ENCODE measurements at places on chromosomes 5 and 9. TPM values are rescaled to one million over a fixed set of nuclear protein-coding genes. Genes with fewer than 3 reads are reported as not detected.
A peak's percentile ranks its signal among the peaks of the same experiment; 100 is the strongest.

PTPN3 gene
- not detected for total RNA-seq

AGXT2 gene
- total RNA-seq: not detected

ELL2 gene
- total RNA-seq: 39.8 TPM

CCDC192 gene
- not detected for total RNA-seq

TMC1 gene
- total RNA-seq: 1.5 TPM

DNAH5 gene
- 1.7 TPM for total RNA-seq

AQP7 gene
- 3.7 TPM for total RNA-seq

POU5F2 gene
- total RNA-seq: 1.2 TPM

PHF24 gene
- not detected for total RNA-seq

DNA sequence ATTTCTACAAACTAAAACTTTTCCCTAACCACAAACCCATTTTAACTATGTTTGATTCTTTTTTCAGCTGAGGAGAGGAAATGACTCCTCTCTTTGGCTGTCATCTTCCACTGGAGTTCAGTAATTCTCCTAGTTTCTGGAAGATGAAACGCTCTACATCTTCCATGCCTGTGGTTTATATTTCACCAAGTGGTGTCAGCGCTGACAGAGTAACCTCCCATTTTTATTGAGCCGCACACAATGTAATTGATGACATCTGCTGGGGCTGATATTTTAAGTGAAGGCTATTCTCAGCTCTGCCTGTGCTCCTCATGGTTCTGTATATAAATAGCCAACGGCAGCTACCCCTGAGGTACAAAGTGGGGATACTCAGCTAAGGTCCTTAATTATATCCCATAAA is 234.6 kb downstream of the SPOCK1 start:
- no peak overlapping the region for H3K4me3 ChIP-seq

GRCh38 chr5:14142202-14142826 is 828 bp upstream of the TRIO start:
- H3K4me3 ChIP-seq: peak overlapping the region; percentile 55
- H3K36me3 ChIP-seq: no peaks in the 10 kb centered on the region
- H3K4me1 ChIP-seq: peaks cover 27% of the 10 kb centered on the region
- DNase-seq: no peak
- peak overlapping the region; percentile 94 for H3K27ac ChIP-seq

GRCh38 chr5:174083056-174083827 is 37.7 kb downstream of the NSG2 start:
- H3K4me3 ChIP-seq: no peak overlapping the region
- no peaks in the 10 kb centered on the region for H3K4me1 ChIP-seq
- no peak overlapping the region for H3K27ac ChIP-seq
- no peak for DNase-seq
- no peaks in the 10 kb centered on the region for H3K27me3 ChIP-seq
- no peaks in the 10 kb centered on the region for H3K36me3 ChIP-seq

- H3K4me1 ChIP-seq: peaks cover 5% of the 10 kb centered on the region
- no peak overlapping the region for H3K4me3 ChIP-seq
- H3K27me3 ChIP-seq: no peaks in the 10 kb centered on the region
- DNase-seq: no peak
- no peak overlapping the region for H3K27ac ChIP-seq
Measured at GRCh38 chr9:95457769-95458168, 59.0 kb downstream of the PTCH1 start.

GRCh38 chr5:106854922-106855321 is 815.8 kb downstream of the EFNA5 start:
- no peak for DNase-seq
- no peak overlapping the region for H3K27ac ChIP-seq
- H3K36me3 ChIP-seq: no peaks in the 10 kb centered on the region
- H3K4me3 ChIP-seq: no peak overlapping the region
- no peaks in the 10 kb centered on the region for H3K27me3 ChIP-seq

- no peak overlapping the region for H3K4me3 ChIP-seq
- no peaks in the 10 kb centered on the region for H3K27me3 ChIP-seq
- H3K4me1 ChIP-seq: no peaks in the 10 kb centered on the region
- DNase-seq: peak; percentile 38
- H3K27ac ChIP-seq: no peak overlapping the region
- no peaks in the 10 kb centered on the region for H3K36me3 ChIP-seq
Measured at GRCh38 chr9:92438900-92439526, 14.7 kb upstream of the OMD start.

- H3K36me3 ChIP-seq: no peaks in the 10 kb centered on the region
- H3K4me3 ChIP-seq: no peak overlapping the region
- DNase-seq: no peak
- no peak overlapping the region for H3K27ac ChIP-seq
Measured at GRCh38 chr9:131306397-131307004, 17.0 kb downstream of the PLPP7 start.

- no peak overlapping the region for H3K27ac ChIP-seq
- peaks cover 45% of the 10 kb centered on the region for H3K4me1 ChIP-seq
- H3K36me3 ChIP-seq: peaks cover 3% of the 10 kb centered on the region
- H3K27me3 ChIP-seq: no peaks in the 10 kb centered on the region
Measured at GRCh38 chr9:122302237-122303093, 37.8 kb downstream of the MRRF start.

- no peaks in the 10 kb centered on the region for H3K27me3 ChIP-seq
- no peaks in the 10 kb centered on the region for H3K4me1 ChIP-seq
- H3K27ac ChIP-seq: no peak overlapping the region
Measured at GRCh38 chr9:116182876-116183275, 29.3 kb downstream of the PAPPA start.

DNA sequence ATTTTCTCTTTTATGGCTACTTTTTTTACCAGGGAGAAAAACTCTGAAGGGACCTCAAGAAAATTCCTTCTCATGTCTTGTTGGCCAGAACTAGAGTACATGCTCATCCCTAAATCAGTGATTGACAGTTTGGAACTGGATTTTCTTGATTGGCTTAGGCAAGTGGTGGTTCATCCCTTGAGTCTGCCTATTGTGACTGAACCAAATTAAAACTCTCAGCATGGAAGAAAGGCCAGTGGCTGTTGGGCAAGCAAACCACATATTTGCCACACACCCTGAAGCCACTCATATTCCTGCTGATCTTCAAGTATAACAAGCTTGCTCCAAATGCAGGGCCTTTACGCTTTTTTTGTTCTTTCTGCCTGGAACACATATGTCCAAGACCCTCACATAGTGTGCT is 7.2 kb upstream of the HOMER1 start:
- H3K27ac ChIP-seq: no peak overlapping the region
- H3K4me3 ChIP-seq: no peak overlapping the region
- no peaks in the 10 kb centered on the region for H3K27me3 ChIP-seq

DNA sequence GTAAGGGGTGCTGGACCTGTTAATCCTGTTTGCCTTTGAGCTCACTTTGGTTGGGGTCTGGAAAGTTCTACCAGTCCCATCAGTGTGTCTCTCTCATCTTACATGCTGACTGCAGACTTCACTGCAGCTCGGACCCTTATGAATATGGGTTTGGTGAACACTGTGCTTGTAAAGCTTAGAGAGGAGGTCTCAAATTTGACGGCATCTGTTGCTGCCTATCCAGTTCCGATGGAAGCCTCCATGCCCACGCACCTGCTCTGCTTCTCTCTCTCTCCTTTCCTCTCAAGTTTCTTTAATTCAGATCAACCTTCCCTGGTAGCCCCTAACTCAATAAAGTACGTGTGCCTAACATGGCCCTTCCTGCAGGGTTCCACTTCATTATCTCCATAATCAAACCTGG is 217.9 kb downstream of the HSPA4 start:
- H3K27ac ChIP-seq: no peak overlapping the region
- no peaks in the 10 kb centered on the region for H3K27me3 ChIP-seq
- DNase-seq: no peak

- no peaks in the 10 kb centered on the region for H3K36me3 ChIP-seq
- H3K4me3 ChIP-seq: no peak overlapping the region
- H3K4me1 ChIP-seq: no peaks in the 10 kb centered on the region
- no peaks in the 10 kb centered on the region for H3K27me3 ChIP-seq
- H3K27ac ChIP-seq: no peak overlapping the region
Measured at GRCh38 chr9:134291961-134292871, 34.0 kb upstream of the RXRA start.

All from endothelial cell of umbilical vein (primary cell).